IgD-negative memory B cell (primary cell): ENCODE measurements at places on chromosomes 16 and 17. TPM values are rescaled to one million over a fixed set of nuclear protein-coding genes. Genes with fewer than 3 reads are reported as not detected.

The CCL16 gene
- polyA plus RNA-seq, result not detected

The PERCC1 gene
- polyA plus RNA-seq, result not detected

The SDK2 gene
- polyA plus RNA-seq, result 3.3 TPM

The GP1BA gene
- 0.26 TPM for polyA plus RNA-seq

The KIF22 gene
- 34.7 TPM for polyA plus RNA-seq

The HBQ1 gene
- not detected for polyA plus RNA-seq

The IL34 gene
- not detected for polyA plus RNA-seq
